NB4 (cell line): ENCODE measurements at places on chromosomes 2 and 18.

DNA sequence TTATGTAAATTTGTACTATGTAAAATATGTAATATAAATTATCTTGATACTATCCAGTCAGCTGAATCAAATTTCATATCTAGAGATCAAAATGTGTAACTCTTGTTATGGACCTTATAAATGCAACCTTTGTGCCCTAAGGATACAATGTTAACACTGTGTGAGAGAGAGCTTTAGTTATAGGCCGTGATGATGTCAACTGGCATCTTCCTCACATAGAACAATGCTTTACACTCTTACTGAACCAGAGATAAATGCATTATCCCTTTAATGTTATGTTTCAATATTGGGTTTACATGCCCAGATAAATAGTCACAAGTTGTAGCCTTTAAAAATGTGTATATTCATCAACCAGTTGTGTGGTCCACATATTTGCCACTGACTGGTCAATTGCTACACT, 115.1 kb downstream of the KCNJ3 start:
- DNase-seq = no peak

DNA sequence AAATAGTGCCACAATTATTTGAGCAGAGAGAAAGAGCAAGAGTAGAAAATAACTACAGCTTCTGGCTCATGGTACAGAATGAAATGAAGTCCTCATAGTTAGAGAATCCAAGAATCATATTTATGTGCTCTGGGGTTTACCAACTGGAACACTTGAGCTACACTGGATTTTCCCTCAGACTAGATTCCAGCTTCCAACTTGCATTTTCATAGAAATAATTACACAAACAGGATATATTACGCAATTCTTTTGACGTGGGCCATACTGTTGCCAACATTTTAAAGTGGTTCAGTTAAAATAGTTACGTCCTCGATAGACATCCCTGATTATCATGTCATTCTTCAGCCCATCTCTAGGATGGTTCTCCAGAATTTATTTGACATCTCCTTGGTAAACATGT, 129.2 kb downstream of the ETAA1 start:
- peak; percentile 4 for DNase-seq

DNA sequence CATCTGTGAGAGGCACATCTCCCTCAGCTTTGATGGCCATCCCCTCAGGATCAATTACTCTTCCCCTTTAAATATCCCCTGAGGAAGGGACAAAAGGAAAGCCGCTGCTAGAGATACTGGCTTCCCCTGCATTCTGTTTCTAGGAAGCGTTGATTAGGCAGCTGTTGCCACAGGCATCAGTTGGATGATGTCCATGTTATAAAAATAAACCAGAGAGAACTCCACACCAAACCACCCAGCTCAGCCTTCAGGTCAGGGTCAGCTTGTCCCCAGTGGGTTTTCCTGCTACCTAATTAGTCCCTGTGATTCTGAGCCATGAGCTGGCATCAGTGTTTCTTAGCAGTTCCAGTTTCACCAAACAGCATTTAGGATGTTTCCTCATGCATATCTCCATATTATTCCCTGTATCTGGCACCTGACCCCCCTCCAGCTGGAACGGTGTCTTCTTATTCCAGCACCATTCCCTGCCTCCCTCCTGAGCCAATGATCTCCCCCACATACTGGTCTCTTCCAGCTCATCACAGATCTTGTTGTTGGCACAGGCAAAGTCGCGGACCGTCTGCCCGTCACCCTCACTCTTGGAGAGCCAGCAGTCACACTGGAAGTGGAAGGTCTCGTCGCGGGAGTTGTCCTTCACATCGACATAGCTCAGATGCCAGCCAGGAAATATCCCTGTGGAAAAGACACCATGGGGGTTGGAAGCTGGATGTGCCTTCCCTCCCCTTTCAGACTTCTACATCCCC, 168.4 kb downstream of the LOXHD1 start:
- no peak for DNase-seq

DNA sequence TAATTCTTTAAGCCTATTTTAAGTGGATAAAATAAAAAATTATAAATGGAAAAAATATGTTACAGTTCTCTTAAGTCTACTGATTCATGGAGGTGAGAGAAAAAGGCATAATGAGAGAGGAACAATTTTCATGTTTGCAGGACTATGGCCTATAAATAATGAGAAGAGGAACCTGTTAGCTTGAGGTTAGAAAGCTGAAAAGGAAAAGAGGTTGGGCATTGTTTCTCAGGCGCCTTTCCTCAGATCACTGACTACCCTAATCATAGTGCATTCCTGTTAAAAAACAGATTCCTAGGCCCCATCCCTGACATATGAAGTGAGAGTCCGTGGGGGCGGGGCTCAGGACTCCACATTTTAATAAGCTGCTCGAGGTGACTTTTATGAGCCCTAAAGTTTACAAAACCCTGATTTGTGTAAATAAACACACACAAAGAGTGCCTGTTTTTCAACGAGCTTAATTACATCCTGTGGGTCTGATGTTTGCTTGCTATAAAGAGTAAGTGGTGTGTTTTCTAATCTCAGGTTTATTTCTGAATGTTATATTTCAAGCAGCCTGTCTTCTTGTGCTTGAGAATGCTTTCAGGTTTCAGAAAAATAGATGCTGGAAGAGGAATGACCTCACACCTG, 335.5 kb downstream of the CLIP4 start:
- DNase-seq = no peak

GRCh38 chr2:72013726-72014125, 133.9 kb downstream of the CYP26B1 start:
- no peak for DNase-seq

- no peak for DNase-seq
Observed at GRCh38 chr2:69003731-69004130, 9.2 kb upstream of the ANTXR1 start.

DNA sequence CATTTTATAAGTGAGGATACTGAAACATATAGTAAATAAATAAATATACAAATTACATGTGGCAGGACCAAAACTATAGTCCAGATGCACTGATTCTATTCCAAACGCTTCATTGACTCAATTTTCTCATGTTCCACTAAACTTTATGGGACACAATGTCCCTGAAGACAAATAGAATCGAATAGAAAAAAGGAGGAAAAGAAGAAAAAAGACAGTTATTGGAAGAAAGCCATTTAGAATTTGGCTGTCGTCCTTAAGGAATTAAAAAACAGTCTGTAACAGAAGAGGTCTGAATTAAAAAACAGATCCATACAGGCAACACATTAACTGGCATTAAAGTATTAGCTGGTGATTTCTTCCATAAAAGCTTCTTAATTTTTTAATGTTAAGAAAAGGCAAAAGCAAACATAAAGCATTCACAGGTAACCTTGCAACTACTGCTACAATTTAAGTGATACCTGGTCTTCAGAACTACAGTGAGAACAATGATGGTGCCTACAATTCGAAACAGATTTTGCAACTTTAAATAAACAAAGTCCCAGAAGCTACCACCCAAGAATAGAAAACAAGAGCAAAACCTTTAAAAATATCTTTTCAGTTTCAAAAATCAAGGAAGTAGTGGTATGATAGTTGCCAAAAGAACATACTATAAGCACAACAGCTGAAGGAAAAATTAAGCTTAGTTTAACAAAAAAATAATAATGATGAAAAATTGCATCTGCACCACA, 17.4 kb upstream of the CHAC2 start:
- DNase-seq = no peak
